NCI-H1105 (cell line): ENCODE measurements at places on chromosomes 11 and 22.

GRCh38 chr11:86486261-86487030 lies 111.8 kb downstream of the CCDC81 start:
- no peak for DNase-seq

DNA sequence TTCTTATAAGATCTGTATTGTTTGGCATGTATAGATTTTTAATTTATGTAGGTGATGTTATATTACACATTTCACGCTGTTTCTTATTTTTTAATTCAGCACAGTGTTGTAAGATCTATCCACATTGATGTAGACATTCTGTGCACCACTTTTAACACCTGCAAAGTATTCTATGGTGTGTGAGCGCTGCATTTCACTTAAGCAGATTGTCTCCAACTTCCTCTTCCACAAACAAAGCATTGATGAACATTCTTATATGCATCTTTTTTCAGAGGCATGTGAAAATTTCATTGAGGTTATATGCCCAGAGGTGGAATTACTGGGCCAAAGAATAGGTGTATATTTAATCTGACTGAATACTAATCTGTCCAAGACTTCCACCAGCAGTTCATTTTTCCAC lies 3.4 kb upstream of the POU2AF1 start:
- no peak for DNase-seq

DNA sequence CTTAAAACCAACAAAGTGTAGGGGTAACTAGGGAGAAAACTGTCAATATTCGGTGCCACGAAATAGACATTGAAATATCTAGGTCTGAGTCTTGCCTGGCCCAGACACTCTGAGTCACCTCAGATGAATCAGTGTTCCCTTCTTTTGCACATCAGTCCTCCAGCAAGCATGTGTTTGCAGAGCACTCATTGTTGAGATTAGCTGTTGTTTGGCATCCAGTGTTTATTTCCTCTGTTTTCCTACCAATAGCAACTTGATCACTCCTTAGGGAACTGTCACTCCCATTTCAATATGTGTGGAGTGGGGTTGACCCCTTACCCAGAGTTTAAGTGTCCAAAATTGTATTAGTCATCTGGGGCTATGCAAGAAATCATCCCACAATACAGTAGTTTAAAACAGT lies 4.7 kb upstream of the ASCC2 start:
- DNase-seq: no peak

DNA sequence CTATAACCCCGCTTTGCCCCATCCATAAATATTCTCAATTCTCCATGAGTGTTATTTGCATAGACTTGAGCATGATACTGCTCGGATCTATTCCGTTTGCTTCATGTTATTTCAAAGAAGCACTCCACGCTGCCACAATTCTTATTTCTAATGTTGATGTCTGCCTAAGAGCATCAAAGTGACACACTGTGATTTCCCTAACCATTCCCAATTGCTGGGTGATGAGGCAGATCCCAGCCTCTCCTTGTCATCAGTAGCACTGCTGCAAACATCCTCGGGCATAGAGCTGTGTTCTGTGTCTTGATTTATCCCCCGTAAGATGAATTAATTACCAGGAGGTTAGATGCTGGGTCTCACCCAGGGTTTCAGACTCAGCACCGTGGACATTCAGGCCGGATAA lies 178.3 kb upstream of the SEZ6L start:
- DNase-seq: no peak

- DNase-seq: no peak
Measured at GRCh38 chr11:128715691-128716561, 22.1 kb downstream of the FLI1 start.

GRCh38 chr11:102384419-102385079 lies 37.5 kb downstream of the BIRC2 start:
- no peak for DNase-seq

DNA sequence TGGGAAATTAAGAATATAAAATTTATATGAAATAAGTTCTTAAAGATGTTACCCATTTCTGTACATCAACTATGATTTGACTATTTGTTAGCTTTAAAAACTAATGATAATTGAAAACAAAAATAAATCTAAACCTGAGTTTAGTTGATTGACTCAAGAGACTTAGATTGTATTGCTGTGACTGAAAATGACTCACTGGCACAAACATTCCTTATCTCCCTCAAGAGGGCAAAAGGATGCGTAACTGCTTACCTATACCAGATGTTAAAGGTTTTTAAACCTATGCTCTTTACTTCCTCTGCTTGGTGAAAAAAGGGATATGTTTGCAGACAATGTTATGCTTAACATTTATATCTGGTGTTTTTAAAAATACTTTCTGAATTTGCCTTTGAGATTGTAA lies 30.3 kb downstream of the ATM start:
- no peak for DNase-seq

- DNase-seq: no peak
Measured at GRCh38 chr11:85826116-85826855, 15.3 kb upstream of the SYTL2 start.
